ENCODE measurements at places on chromosomes 6 and 20.

GRCh38 chr20:56244259-56244658 lies 4.3 kb upstream of the MC3R start:
- no peak for DNase-seq

DNA sequence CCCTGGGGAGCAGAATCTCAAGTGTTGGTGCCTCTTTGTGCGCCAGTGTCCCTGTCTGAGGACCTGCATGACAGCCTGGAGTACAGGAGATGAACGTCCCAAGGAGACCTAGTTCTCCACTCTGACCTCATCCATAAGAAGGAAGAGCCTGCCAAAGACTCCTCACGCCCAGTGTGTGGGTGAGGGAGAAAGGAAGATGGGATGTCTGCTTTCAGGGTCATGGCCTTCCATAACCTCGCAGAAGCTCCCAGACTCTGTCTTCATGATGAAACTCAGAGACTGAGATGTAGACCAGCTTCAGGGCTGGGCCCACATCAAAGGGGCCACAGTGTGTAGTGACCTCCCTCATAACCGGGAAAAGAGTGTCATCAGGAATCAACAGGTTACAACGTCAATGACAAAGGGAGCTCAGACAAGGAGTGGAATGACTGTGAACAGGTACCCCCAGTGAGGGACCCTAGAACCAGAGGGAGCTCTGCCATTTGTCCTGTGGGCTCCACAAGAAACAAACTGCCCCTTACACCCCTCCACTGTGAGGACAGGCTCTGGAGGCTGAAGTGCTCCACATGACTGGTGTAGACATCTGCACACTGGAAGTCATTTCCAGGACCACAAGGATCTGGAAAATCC lies 8.1 kb downstream of the HLA-DQB1 start:
- no peak for DNase-seq

GRCh38 chr6:123764722-123765121 lies 38.9 kb upstream of the NKAIN2 start:
- DNase-seq = no peak

DNA sequence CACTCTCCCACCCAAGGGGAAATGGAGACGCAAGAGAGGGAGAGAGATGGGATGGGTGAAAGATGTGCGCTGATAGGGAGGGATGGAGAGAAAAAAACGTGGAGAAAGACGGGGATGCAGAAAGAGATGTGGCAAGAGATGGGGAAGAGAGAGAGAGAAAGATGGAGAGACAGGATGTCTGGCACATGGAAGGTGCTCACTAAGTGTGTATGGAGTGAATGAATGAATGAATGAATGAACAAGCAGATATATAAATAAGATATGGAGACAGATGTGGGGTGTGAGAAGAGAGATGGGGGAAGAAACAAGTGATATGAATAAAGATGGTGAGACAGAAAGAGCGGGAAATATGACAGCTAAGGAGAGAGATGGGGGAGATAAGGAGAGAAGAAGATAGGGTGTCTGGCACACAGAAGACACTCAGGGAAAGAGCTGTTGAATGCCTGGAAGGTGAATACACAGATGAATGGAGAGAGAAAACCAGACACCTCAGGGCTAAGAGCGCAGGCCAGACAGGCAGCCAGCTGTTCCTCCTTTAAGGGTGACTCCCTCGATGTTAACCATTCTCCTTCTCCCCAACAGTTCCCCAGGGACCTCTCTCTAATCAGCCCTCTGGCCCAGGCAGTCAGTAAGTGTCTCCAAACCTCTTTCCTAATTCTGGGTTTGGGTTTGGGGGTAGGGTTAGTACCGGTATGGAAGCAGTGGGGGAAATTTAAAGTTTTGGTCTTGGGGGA lies 754 bp downstream of the TNF start:
- DNase-seq = no peak

GRCh38 chr6:50962213-50962759 lies 143.6 kb downstream of the TFAP2B start:
- DNase-seq = no peak

DNA sequence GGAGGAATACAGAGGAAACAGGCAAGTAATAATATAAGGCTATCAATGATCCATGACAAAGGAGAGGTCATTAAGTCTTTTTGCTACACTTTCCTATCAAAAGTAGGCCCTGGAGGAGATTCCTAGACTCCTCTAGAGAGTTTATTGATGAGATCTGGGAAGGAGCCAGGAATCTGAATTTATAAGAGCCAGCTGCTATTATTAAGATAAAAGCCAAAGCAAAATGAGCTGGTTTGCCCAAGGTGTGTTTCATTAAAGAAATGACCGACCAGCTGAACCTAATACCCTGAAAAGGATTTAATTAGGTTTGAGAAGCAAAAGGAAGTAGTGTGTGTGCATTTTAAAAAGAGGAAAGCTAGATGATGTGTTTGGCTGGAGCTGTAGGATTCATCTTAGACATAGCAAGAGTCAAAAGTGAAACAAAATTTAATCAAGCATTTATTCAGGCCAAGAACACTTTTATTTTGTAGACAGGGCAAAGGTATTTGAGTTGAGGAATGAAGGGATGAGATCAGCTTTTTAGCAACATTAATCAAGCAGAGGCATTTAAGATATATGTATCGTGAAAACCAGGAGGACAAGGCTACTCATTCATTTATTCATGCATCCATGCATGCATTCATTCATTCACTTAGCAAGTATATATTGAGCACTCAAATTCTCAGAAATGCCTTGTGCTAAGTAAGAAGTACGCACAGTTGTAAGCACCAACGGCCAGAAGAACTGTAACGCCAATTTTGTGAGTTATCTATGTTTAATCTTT lies 43.5 kb upstream of the SCAF8 start:
- DNase-seq = no peak

GRCh38 chr20:52752023-52752422 lies 220.1 kb upstream of the TSHZ2 start:
- no peak for DNase-seq

- DNase-seq = no peak
Measured at GRCh38 chr6:158057213-158057987, 75.7 kb downstream of the SYNJ2 start.

GRCh38 chr6:82953871-82954270 lies 111.8 kb downstream of the UBE3D start:
- DNase-seq = no peak

GRCh38 chr6:151440498-151440897 lies 11.4 kb downstream of the RMND1 start:
- DNase-seq = no peak

DNA sequence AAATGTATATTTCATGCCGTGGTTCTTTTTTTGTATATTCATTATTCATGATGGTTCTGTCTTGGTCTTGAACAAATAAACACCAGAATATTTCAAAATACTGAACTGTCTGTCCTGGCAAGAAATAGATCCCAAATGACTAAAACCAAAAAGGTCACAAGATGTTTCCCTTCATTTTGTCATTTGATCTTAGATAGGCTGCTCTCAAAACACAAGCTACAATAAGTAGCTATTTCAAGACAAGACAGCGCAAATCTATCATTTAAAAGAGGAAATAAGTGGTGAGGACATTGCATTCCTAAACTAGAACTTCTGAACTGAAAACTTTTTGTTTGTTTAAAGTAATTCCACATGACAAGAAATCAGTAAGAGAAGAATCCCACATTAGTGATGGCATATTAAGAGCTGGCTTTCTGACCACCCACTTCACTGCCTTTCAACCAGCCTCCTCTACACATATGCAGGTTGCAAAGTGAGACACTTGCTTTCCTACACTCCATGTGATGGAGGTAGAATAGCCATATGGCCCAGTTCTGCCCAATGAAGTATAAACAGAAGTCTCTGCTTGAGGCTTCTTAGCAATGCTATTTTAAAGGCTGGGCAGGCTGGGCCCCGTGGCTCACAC lies 54.4 kb upstream of the CCDC28A start:
- DNase-seq = no peak

GRCh38 chr6:30926644-30927043 lies 5.3 kb downstream of the SFTA2 start:
- no peak for DNase-seq

DNA sequence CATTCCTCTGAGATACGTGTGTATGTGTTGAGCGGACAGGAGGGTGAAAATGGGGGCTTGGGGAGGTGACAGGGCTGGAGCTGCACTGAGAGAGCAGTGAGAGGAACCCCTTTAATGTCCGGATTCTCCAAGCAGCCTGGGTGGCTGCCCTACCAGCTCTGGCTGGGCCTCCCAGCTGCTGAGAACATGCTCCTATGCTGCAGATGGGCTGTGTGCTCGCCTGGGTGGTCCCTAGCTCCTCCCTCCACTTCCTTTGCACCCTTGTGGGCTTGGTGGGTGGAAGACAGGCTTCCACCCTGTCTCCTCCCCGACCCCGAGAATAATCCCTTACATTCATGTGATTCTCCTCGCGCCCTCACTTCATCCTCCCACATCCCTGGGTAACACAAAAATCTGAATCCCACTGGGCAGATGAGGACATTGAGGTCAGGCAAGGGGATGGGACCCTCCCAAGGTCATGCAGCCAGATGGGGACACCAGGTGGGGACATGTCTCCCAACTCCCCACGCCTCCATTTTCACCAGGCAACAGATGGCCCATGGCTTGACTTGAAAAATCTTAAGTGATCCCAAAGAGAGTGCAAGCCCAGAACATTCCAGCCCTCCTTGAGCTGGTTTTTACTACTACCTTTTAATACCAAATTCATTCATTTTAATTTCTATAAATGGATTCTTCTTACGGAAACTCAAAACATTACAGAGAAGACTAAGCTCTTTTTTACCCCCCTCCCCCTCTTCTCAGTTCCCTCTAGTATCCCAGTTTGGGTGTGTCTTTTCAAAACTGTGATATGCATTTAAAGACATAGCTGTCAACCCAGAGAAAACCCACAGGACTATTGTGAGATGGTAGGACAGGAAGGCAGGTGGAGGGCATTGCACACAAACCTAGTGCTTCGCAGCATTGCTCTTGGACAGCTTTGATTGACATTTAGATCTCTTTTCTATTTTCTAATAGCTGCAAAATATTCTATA lies 5.0 kb upstream of the PDRG1 start:
- DNase-seq = no peak

DNA sequence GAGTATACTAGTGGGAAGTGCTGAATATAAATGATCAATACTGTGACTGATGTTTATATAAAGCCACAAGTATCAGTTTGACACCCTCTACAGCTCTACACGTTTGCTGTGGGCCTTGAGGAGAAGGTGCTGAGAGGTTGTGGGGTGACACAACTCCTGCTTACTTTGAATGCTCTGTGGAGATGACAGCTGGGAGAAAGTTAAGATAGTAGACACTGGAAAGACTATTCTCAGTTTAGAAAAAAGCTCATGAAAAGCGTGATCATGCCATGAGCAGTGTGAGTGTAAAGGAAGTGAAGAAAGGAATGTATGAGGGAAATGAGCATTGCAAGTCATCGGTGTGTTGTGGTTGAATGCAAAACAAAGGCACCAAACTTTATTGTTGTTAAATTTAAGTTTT lies 215.8 kb downstream of the UTRN start:
- no peak for DNase-seq

DNA sequence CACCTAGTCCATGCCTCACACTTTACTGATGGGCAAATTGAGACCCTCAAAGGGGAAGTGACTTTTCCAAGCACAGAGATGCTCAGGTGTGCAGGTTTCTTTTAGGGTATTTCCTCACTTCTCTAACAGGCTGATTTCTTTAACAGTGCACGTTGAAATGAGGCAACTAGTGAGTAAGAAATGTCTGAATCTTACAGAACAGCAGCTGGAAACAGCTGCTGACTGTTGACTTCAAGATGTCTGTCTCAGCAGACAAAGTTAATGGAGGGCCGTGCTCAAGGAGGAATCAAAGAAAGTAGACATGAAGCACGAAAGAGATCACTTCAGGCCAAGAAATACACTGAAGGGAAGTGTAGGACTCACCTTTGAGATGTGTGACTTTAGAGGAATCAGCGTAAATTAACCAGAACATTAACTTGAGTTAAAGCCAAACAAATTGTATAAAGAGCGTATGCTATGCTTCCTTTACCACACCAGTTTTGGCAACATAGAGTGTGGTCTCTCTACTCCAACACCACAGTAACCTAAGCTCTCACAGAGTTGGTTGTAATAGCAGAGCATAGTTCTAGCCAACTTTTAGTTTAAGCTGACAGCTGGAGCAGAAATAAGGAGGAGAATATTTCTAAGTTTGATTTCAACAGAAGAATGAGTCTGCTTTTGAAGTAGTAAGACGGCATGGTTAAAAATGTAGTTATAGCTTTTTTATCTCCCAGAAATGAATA lies 60.9 kb downstream of the SAMD3 start:
- no peak for DNase-seq

All from stimulated activated CD8-positive, alpha-beta memory T cell treated with anti-CD3 and anti-CD28 coated beads, Interleukin-15, amount 100 ng/mL, for 24 hours (primary cell).